Uterus (tissue), 4 donors: ENCODE measurements at places on chromosomes 12 and 14. TPM values are rescaled to one million over a fixed set of nuclear protein-coding genes. Genes with fewer than 3 reads are reported as not detected.
A peak's percentile ranks its signal among the peaks of the same experiment; 100 is the strongest.

DNA sequence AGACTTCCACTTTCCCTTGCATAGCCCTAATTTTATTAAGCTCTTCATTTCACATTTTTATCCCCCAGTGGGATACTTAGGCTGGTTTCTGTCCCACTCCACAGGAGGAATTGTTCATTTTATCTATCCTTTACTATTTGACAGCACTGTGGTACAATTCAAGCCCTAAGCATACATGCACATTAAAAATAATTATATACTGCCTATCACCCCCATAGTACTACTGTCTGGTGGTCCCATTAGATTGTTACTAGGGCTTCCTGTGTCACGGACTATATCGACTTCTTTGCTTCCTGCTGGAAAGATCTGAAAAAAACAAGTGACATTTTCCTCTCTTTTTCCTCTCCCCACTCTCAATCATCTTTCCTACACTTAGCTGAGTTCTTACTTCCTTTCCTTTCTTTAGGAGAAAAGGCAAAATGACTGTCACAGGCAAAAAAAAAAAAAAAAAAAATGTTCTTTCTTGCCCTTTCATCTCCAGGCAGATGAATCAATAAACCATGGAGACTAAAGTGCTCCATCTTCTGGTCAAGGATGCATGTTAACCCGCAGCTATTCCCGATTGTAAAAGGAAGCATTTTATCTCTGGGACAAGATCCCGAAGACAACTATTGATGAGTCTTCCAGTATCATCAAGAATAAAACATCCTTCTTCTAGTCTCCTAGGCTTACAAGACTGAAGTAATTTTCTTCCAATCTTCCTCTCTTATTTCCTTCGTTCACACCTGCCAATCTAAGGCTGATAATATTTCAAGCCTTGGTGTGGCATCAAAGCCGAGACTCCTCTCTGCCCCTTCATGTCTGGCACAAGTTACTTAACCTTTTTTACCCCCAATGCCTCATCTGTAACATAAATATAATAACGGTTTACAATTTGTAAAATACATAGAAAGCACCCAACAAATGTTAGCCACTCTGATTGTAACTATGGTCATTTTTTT is 94.4 kb upstream of the PLEKHG7 start:
- DNase-seq: no peak

The KLRF2 gene
- not detected for total RNA-seq

The RD3L gene
- total RNA-seq: not detected

The ENTPD5 gene
- total RNA-seq: 16.7 TPM

The LRRIQ1 gene
- total RNA-seq: 0.51 TPM

- no peak for DNase-seq
Observed at GRCh38 chr12:237026-237815, 23.3 kb upstream of the SLC6A12 start.

DNA sequence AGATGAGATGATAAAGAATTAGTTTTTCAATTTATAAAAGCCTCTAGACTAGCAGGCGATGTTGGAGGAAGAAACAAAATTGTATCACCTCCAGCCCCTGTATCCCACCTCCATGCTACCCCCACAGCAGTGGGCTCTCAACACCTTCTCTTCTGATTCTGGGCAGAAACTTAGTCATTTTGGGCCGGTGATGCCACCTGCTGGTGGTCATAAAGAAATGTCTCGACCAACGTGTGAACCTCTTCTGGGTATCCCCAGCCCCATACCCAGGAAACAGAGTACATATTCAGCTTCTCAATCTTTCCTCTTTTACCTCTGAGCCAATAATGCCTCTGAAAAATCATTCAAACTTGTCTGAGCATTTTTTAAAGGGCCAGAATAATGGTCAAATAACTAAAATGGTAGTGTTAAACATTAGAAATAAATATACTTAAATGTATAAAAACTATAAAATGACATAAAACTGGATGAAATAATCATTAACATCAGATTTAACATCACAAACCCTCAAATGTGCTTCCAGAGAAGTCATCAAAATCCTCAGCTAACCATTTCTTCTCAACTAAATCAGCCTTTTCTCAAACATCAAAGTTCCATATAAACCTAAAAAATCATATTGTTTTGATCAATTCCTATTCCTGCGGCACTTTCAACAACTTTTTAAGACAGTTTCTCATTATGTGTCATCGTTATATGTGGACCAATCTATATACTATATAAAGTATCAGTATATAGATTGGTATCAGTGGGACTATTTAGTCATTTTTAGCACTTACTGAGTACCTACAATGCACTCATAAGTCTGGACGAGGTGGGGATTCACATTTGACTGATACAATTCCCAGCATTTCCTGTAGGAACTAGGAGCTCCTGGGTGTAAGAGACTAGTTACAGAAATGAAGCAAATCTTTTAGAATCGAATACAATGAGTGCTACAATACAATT is 69.4 kb downstream of the ATXN2 start:
- DNase-seq: peak; percentile 30

The ERP27 gene
- total RNA-seq: 2.6 TPM

The HOTAIR gene
- 4.1 TPM for total RNA-seq

DNA sequence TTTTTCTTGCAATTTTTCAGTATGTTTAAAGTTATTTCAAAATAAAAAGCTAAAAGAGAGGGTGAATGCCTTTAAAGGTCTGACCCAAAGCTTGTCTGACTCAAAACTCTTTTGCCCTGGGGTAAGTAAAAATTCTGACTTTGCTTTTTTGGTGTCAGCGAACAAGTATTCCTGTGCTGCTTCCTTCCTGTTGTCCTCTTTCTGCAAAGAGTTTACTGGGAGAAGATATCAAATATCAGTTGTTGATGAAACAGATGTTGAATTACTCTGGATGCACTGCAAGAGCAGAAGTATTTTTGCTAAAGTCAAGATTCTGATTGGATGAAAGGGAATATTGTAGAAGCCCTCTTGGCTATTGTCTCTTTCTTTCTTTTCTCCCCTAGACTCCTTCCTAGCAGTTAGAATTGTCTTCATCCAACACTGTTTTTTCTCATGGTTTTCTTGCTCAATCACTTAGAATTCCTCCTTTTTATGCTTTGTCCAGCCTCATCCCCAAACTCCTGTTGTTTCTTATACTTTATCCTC is 62.0 kb downstream of the DACT1 start:
- no peak for DNase-seq

DNA sequence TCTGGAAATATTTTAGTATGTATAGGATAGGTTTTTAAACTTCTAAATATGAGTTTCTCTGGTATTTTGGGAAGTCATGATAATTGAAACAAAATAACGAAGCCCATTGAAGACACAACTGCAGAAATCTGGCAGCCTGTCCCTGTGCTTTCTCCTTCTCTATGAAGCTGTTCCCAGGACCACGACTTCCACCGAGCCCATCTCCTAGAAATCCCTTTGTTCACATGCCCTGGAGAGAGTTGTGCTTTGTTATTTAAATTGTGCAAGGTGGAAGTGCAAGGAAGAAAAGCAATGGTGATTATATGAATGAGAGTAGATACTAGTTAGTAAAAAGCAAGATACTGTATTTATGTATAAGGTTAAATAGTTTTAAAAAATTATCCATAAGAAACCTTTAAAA is 32.2 kb downstream of the STK38L start:
- no peak for DNase-seq

GRCh38 chr12:124718458-124718857 is 145.2 kb downstream of the SCARB1 start:
- no peak for DNase-seq

The BLOC1S1 gene
- total RNA-seq: 238 TPM

- DNase-seq: no peak
Observed at GRCh38 chr12:104063712-104064030, 660 bp upstream of the HCFC2 start.

The SYNDIG1L gene
- not detected for total RNA-seq

DNA sequence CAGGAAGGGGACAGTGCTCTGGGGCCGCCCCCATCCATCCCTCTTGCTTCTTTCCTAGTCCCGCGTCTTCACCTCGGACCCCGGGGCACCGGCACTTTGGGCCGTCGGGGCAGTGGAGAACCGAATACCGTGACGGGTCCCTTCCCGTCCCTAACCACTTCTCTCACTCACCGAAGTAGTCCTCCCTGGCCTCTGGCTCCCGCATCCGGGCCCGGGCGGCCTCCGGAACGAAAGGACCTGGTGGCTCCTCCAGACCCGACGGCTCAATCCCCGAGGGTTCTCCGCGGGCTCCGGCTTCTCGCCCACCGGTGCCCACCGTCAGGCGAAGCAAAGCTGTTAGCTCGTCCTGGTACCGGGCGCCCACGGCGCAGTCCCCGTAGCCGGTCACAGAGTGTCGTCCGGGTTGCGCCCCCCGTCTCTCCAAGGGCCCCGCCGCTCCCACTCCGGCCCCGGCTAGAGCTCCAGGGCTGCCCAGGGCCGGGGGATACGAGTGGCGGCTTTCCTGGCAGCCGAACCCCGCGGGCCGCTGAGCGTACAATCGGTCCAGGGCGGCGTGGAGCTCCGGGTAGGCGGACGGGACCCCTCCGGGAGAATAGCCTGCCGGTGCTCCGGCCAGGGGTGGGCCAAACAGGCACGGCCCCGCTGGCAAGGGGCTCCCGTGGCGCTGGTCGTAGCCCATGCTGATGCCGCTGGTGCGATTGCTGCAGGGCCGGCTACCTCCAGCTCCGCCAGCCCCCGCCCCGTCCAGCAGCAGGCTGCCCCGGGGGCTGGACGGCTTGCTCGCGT is 1.1 kb downstream of the AJUBA start:
- DNase-seq: no peak

DNA sequence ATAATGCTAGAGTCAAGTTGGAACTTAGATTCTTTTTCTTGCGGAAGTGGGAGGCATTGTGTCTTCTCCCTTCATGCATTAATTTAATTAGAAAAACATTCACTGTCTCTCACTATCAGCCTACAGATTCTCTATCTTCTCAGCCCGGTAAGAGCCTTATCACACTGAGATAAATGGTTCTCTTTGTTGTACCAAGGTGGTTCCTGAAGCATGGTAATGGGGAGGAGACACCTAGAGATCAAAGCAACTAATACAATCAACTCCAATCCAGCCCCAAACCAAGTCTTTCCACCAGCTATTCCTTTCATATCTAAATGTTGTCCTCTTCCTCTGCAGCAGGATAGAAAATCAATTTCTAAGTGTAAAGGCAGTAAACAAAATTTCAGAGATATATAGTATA is 210.8 kb downstream of the DAD1 start:
- DNase-seq: no peak

- no peak for DNase-seq
Observed at GRCh38 chr14:67680941-67681340, 6.5 kb upstream of the VTI1B start.

DNA sequence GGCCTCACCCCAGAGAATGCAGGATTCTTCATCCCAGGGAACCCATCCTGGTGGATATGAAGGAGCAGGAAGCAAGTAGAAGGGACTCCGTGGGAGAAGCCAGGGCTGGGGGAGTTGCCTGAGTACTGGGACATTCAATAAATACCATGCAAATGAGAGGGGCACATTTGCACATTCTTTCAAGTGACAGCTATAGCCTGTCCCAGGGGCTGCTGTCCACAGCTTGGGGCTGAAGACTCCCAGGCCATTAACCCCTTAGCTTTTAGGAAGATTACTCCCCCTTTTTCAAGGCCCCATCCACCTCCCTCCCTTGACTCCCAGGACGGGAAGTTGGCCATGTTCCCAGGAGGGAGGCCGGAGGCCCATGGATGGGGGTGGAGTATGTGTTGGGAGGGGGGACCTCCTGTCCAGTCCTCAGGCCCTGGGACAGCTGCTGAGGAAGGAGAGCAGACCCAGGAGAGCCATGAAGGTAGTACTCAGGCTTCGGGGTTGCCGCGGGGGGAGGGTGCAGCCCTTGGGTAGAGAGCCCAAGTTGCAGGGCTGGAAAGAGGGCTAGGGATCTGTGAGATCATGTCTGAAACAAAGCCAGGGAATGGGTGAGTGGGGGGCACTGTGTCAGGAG is 974 bp upstream of the TNS2 start:
- DNase-seq: peak; percentile 82

- DNase-seq: peak; percentile 9
Observed at GRCh38 chr14:104280902-104281767, 142.7 kb downstream of the KIF26A start.

DNA sequence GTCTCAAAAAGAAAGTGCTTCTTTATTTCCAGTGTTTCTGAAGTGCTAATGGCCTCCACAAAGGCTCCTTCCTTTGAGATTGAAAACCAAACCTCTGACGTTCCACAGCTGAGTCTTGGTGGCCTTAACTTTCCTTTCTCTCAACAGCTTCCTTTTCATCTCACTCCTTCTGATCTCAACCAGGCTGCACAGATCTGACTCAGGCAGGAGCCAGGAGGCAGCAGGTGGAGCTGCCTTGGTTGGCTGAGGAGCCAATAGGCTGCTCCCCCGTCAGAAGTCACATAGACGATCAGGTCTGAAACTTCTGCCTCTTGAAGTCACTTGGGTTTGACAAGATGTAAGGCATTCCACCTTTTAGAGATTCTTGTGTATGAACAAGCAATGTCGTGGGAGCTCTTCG is 9.1 kb upstream of the KCNA5 start:
- no peak for DNase-seq

DNA sequence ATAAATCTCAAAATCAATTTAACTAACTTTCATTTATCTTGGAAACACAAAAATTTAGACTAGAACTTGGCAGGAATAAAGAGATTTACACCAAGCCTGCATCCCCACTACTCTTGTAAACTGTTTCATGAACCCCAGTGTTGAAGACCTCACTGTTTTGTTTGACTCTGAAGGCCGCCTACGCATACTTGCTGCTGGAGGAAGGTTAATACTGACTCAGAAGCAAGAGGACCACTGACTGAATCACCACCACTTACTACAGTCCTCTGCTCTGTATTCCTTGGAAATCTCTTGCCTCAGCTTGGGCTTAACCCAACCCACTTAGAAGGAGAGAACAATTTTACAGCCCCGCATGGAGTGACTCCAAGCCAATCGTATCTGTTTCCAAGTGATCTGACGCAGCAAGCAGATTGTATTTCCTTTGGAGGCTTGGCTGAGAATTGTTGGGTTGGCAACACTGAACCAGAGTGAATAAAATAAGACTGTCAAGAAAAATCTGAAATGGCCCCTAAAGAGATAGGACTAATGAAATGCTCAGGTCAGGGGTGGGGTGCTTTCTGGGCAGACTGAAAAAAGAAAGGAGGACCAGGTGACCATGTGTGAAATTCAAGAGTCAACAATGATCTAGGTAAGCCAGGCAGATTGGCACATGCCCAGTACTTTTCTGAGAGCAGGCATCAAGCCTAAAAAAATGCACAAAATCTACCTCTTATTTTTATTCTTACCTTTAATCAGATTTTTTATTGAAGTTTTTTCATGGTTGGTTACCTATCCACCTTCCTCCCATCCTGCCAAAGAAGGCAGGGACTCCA is 248.6 kb downstream of the ZFP36L1 start:
- peak; percentile 97 for DNase-seq

DNA sequence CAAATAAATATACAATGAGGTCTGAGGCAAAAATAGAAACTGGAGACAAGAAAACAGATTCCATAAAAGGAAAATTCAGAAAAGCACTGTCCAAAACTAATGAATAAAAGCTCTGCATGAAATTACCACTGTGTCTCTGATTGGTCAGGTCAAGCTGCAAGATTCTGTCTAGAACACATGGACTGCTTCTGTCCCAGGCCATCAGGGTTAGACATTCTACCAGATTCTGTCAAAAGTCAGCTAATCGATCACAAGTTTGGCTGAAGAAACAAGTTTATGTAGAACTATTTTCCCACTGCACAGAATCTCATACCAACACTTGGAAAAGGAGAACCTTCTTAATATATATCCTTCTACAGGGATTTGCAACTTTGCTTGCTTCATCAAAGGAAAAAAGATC is 223.0 kb downstream of the ITPR2 start:
- DNase-seq: no peak

GRCh38 chr14:75979071-75979571 is 2.7 kb downstream of the TGFB3 start:
- DNase-seq: peak; percentile 48
